Stimulated activated CD4-positive, alpha-beta T cell treated with anti-CD3 and anti-CD28 coated beads, TNF-alpha, amount 100 ng/mL, for 1 hour (primary cell): ENCODE measurements at places on chromosomes 2 and 18.

GRCh38 chr2:200506679-200507078, 3.2 kb downstream of the KCTD18 start:
- DNase-seq: no peak

DNA sequence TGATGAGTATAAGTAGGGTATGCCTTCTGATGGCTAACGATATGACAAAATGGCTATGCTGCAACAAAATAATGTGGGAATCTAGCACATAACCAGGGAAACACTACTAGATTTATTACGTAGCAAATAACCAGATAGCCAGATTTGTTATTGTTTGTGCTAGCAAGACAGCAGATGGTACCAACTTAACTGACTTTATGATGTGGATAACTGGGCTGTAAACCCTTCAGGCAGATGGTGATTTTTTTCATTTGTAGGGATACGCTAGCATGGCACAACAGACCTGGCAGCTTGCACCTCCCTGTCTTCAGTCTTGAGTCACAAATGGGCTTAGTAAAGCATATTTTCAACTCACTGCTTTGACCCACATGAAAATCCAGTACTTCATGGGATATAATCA, 48.7 kb downstream of the PRELID3A start:
- no peak for DNase-seq

DNA sequence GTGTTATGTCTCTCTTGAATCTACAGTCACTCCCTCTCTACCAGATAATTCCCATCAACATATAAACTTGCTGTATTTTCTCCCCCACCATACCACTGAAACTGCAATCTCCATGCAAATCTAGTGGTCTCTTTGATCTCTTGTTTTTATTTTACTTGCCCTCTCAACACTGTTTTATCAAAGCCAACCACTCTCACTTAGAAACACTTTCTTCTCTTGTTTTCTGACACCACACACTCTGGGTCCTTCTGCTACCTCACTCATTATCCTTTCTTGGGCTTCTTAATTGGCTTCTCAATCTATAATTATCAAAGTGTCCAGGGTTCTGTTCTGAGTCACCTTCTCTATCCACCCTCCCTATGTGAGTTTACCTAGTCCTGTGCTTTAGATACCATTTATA, 2.0 kb upstream of the MCFD2 start:
- DNase-seq: no peak

DNA sequence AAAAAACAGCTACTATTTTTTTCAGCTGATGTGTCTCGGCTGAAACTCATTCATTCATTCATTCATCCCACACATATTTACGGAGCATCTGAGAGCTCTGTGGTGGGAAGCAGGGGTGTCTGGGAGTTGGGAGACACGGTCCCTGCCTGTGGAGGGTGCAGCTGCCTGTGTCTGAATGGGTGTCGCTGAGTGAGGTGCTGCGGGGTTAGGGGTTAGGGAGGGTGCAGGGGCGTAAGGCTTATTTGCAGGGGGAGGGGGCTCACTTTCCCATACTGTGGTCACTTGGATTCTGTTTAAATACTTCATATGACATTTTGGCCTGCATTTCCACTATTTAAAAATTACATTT, 89.4 kb upstream of the ASB18 start:
- DNase-seq: no peak

DNA sequence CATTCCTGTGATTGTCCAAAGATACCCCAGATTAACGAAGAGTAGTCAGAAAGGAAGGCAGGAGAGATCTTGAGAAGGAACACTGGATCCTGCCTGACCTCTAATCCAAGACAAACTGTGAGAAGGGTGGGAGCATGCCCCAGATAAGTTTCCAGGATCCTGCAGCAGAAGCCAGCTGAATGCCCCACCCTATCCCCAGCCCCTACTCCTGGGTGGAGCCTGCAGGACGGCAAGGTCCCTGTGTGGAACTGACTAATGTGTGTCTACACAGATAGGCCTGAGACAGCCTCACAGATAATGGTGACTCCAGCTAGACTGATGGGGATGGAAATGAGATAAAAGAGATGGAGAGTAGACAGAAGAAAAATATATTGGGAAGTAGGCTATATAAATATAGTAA, 174.3 kb downstream of the PDE1A start:
- no peak for DNase-seq

GRCh38 chr2:46865181-46865970, 50.2 kb downstream of the MCFD2 start:
- DNase-seq: no peak

DNA sequence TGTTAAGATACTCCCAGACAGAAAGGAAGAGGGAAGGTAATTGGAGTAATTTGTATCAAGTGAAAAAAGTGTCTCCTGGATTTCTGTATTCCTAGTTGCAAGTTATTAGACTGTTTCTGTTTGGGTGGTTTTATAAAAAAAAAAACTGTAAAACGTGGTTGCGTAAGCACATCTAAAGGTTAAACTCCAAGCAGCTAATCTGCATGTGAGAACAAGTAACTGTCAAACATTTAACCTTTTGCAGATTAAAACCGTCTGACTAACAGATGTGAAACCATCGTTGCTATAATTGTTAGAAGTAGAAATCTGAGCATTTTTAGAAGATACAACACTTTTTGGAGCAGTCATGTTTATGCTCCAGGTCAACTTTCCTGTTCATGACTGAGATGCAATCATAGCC, 72.3 kb downstream of the AFF3 start:
- no peak for DNase-seq
